ENCODE measurements at places on chromosomes 13 and 19. TPM values are rescaled to one million over a fixed set of nuclear protein-coding genes. Genes with fewer than 3 reads are reported as not detected.

GRCh38 chr19:19211499-19212420 lies at the start of gene NCAN:
TSS of gene NCAN (plus strand) at chr19:19211958. CDS start at chr19:19216954, 4,996 bp downstream.
- no peak for DNase-seq

- DNase-seq = no peak
Measured at GRCh38 chr19:41905273-41906002, 22.5 kb downstream of the ARHGEF1 start.

GRCh38 chr13:79919091-79919490 lies 421.8 kb downstream of the SPRY2 start:
- DNase-seq = no peak

GRCh38 chr13:28094306-28094705 lies 6.1 kb downstream of the FLT3 start:
- DNase-seq = no peak

- no peak for DNase-seq
Measured at GRCh38 chr19:36409841-36410240, 8.6 kb downstream of the ZFP82 start.

DNA sequence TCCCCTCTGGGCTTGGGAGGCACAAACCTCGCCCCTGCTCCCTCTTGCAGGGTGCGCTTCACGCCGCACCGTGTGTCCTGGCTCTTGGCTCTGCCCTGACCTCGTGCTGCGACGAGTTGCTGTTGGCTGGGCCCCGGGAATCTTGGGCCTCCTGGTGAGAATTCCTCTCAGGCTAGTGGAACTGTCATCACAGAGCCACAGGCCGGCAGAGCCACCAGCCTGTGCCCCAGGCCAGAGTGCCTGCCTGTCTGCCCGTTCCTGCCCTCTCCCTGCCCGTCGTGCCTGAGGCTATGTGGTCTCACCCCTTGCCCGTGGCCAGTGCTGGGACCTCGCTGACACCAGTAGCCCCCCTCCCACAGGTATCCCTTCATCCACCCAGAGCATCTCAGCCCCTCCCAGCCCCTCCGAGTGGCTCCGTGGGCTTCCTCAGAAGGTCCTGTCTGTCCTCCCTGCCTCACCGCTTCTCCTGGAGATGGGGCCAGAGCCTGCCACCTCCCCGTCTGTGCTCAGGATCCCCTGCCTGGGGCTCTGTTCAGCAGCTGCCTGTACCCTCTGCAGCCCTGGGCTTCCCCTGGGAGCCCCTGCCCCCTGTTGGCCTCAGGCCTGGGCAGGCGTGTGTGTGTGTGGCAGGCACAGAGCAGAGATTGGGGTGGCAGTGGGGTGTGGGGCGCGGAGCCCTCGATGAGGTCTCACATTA lies 13.3 kb downstream of the NDUFB7 start:
- no peak for DNase-seq

GRCh38 chr19:34365463-34366401 lies 736 bp downstream of the GPI start:
- DNase-seq = peak; percentile 23

GRCh38 chr19:46408664-46409039 lies 4.7 kb downstream of the CCDC8 start:
- DNase-seq = peak; percentile 85

DNA sequence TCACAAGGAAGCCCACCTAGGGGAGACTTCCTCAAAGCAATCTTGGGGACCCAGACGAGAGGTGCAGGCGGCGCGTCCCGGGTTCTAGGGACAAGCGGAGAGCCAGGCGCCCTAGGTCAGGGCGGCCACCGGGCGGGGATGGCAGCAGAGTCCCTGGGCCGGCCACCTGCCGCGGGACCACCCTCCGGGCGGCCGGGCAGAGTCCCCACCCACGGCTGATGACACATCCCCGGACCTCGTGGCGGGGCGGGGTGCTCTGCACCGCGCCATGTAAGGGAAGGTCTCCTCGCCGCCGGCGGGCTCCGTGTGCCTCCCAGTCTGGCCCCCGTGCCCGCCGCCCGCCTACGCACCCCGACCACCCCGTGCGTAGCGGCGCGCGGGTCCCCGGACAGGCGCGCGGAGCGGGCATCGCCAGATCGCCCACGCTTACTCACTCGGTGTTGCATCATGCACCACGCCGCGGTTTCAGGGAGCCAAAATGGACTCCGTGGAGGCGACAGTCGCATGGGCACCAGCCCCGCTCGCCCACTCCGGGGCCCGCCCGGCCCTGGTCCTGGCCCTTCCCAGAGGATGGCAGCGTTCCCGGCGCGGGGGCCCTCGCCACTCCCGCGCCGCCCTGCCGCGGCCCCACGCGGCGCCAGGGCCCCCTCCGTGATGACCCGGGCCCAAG lies 643 bp downstream of the SLC7A1 start:
- peak; percentile 74 for DNase-seq

DNA sequence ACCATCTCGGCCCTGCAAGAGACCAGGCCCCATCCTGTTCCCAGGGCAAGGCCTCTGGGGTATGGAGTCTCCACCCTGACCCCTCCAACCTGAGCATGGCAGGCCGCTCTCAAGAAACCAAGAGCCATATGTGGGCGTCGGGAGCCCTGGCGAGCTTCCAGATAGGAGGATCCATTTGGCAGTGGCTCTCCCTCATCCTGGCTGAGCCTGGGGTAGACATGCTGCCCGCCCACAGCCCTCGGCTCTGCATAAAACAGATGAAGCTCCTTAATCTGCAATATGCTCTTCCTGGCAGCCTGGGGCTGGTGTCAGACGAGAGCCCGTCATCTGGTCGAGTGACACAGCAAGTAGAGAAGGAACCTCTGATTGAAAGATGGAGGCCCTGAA lies 6.1 kb downstream of the ATP13A1 start:
- DNase-seq = no peak

GRCh38 chr19:48510421-48511268 lies 990 bp downstream of the LMTK3 start:
- DNase-seq = peak; percentile 62

DNA sequence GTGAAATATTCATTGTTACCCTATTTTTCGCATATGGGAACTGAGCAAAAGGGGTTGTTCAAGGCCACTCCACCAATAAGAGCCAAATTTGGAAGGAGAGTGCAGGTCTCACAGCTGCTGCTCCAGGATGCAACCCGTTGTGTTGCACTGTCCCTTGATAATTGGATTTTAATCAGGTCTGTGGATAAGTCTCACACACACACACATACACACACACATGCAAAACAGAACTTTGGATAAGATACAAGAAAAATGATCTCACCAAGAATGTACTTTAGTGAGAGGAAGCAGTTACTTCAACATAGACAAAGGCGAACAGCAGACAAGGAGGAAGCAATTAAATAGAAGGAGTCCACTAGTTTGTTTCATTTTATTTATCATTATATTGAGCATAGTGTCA lies 127.3 kb upstream of the EDNRB start:
- no peak for DNase-seq

- DNase-seq = no peak
Measured at GRCh38 chr13:32107474-32107873, 75.9 kb downstream of the FRY start.

DNA sequence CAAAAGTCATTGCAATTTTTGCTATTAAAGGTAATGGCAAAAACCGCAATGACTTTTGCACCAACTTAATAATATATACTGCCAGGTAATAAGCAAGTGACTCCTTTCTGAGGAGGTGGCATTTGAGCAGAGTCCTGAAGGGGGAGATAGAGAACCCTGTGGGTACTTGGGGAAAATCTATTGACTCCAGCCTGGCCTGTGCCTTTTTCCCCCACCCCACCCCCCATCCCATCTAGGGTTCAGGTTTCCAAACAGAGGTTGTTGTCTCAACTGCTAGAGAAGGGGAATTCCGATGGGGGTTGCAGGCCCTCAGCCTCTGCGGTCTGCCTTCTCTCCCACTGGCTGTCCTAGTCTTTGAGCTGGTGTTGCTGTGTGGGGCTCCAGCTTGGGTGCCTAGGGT lies 11.5 kb downstream of the S1PR2 start:
- DNase-seq = no peak

Gene KASH5
- total RNA-seq = not detected

Gene SPACA7
- not detected for total RNA-seq

Gene LSR
- total RNA-seq = 37.8 TPM

Gene ZNF433
- total RNA-seq = 1.5 TPM

Gene SIGLECL1
- total RNA-seq = 0.55 TPM

Gene PSG2
- not detected for total RNA-seq

Gene WIZ
- 6.5 TPM for total RNA-seq

Gene OR7A5
- total RNA-seq = not detected

Gene LYPD5
- 0.51 TPM for total RNA-seq

Gene CEACAM16
- not detected for total RNA-seq

Gene SIGLEC12
- total RNA-seq = not detected
